ENCODE measurements at places on chromosomes 4 and X.

GRCh38 chrX:149841929-149842328, 39.1 kb upstream of the MAGEA8 start:
- no peak for DNase-seq

DNA sequence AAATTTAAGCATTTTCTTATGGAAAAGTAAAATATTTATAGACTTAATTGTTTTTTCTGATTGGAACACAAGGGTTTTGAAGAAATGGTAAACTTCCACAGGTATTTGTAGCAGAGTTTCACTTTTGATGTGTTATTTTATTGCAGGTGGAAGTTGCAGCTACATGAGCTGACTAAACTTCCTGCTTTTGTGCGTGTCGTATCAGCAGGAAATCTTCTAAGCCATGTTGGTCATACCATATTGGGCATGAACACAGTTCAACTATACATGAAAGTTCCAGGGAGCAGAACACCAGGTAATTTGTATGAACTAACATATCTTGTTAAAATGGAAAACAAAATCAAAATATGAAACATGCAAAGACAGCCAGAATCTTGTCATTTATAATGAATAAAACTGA, 117.4 kb downstream of the DIPK2B start:
- no peak for DNase-seq

GRCh38 chr4:107824350-107825071, at the start of gene SGMS2:
SGMS2 (plus strand) TSS chr4:107824932; CDS start chr4:107895554, 70,622 bp downstream.
- no peak for DNase-seq

- no peak for DNase-seq
Measured at GRCh38 chrX:39645178-39645895, 452.4 kb downstream of the BCOR start.

DNA sequence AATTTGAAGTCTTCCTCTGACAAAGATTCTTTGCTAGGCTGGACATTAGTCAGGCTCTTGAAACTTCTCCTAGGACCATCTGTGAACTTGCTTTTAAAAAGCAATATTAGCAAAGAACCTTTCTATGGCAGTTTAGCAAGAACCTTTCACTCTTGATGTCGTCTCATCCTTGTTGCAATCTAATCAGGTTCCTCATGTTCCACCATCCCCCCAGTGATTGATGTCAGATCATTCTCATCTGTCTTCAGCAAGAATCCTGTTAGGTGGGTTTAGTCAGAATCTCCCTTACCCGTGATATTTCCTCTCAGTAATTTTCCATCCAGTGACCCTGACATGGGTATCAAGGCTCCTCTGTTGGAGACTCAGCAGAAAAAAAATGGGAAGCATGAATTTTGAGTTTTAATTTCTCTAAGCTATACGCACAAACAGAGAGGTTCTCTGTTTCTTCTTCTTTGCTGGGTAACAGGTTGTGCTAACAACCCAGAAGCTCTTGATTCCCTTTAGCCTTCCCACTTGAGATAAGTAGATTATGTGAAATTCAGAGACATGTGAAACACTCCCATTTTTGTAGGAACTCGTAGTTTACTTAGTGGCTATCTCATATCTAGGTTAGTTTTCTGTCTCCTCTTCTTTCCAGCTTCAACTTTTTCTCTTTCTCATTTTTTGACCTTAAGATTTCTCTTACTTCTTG, 507.4 kb downstream of the C4orf33 start:
- DNase-seq = peak; percentile 17

DNA sequence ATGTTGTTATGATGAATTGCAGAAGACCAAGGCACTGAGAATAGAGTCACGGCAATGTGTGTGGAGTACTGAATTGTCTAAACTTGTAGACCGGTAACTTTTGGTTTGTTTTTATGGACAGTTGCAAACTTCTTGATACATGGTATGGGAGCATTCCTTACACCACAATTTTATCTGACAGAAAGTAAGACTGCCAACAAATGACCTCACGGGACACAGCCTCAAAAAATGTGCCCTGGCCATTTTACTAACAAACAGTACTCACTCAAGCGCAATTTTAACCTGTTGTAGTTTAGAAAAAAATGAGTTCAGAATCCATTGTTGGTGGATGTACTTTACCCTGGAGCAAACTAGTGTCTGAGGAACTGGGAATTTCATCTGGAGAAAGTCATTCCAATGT, 321.2 kb downstream of the CAMK2D start:
- DNase-seq = no peak

GRCh38 chr4:38781854-38782261, 932 bp downstream of the TLR10 start:
- no peak for DNase-seq

DNA sequence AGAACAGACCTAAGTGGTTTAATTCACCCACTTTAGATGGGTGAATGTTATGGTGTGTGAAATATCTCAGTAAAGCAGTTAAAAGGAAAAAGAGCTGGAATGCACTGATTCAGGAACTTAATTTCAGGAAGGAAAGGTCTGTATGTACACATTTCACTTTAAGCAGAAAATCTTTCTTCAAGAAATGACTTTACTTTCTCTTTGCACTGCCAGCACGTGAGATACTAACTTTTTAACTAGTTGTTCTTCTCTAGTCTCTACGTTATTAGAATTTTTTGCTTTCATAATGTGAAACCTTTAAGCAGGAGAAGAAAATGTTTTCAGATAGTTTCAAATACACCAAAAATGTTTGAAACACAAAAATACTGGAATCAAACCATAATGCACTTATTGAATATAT, 18.8 kb downstream of the C4orf46 start:
- no peak for DNase-seq

- DNase-seq = no peak
Measured at GRCh38 chr4:78477276-78477675, 74.3 kb upstream of the ANXA3 start.

- DNase-seq = no peak
Measured at GRCh38 chrX:3379111-3379510, 32.7 kb upstream of the MXRA5 start.

DNA sequence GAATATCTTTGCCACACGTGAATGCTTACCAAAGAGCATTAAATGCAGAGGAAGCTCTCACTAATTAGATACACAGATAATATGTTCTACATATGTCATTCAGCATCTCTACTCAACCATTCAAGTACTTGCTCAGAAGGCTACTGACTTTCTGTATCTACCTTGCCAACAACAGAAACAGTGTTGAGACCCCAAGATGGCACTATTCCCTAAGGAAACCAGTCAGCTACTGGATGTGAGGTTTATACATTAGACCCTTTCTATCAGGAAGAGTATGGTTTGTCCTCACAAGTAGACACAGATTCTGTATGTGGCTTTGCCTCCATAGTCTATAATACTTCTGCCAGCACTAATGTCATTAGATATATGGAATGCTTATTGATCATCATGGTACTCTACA, 443.9 kb upstream of the INTU start:
- DNase-seq = no peak

- DNase-seq = no peak
Measured at GRCh38 chrX:40420899-40421729, 159.7 kb upstream of the ATP6AP2 start.

DNA sequence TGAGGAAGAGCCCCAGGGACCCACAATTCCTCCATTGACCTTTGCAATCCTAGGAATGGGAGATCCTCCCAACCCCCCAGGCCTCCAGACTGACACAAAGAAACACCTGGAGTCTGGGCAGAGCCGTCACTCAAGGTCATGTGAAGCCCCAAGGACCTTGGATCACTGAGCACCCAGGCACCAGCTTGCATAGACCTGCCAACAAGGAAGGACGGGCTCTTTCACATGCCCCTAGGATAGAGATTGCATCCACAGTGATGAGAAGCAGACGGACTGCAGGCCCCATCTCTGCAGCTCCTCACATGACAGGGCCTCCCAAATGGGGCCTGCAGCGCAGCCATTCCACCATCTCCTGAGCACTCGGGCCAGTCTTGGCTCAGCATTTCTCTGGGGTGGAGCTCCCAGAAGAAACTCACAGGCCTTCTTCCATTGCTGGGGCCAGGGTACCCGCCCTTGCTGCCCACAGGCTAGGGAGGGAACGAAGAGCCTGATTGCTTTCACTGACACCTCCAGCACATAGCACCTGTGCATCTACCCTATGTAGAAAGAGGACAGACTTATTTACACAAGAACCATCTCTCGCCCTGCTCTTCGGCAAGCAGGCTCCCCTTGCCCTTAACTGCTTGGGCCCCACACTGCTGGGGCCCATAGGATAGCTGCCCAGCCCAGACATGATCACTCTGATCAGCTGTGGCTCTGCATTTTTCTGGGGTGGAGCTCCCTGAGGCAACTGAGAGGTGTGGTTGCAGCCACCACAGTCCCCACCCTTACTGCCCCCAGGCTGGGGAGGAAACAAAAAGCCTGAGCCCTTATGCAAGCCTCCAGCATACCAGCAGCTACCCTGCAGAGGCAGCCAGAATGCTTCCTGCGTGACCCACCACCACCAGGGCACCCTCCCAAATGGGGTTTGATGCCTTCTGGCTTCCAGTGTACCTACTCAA, 185.7 kb upstream of the ZCCHC13 start:
- no peak for DNase-seq

GRCh38 chr4:75702919-75703411, 21.4 kb upstream of the USO1 start:
- DNase-seq = no peak

DNA sequence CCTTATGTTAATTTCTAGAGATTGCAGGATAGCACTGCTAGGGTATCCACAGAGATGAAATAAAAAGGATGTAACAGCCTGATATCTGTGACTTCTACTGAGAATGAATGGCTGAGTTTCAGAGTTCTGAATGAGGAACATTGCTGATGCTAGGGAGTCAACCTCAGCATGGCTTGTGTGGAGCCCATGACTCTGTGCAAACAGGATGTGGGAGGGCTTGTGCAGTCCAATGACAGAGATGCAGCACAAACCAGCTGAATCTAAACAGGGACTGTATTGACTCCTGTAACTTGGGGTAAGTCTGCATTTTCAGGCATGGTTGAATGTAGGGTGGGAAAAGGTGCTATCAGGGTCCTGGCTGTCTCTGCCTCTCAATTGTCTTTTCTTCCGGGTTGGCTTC, 5.3 kb upstream of the RASL11B start:
- no peak for DNase-seq

GRCh38 chr4:140743194-140743931, 12.8 kb downstream of the TBC1D9 start:
- no peak for DNase-seq

- no peak for DNase-seq
Measured at GRCh38 chr4:120881351-120881750, 41.2 kb downstream of the PRDM5 start.

DNA sequence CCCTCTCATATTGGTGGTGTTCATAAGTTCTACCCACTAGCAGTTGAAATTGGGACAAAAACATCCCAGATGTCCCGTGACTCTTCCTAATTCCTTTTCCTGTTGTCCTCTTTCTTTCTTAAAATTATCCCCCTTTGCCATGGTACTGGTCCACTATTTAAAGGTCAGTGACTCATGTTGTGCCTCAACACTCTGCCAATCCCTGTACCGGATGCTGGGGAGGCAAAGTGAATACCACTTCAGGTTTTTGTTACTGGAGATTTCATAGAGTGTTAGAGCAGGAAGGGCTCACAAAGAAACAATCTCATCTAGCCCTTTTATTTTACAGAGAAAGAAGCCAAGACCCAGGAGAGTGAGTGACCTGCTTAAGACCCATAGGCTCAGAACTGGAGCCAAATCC, 24.6 kb downstream of the SEPTIN11 start:
- no peak for DNase-seq

- DNase-seq = no peak
Measured at GRCh38 chr4:175536852-175537453, 275.1 kb downstream of the GPM6A start.

GRCh38 chr4:94642561-94642866, 115.2 kb upstream of the BMPR1B start:
- DNase-seq = peak; percentile 68

DNA sequence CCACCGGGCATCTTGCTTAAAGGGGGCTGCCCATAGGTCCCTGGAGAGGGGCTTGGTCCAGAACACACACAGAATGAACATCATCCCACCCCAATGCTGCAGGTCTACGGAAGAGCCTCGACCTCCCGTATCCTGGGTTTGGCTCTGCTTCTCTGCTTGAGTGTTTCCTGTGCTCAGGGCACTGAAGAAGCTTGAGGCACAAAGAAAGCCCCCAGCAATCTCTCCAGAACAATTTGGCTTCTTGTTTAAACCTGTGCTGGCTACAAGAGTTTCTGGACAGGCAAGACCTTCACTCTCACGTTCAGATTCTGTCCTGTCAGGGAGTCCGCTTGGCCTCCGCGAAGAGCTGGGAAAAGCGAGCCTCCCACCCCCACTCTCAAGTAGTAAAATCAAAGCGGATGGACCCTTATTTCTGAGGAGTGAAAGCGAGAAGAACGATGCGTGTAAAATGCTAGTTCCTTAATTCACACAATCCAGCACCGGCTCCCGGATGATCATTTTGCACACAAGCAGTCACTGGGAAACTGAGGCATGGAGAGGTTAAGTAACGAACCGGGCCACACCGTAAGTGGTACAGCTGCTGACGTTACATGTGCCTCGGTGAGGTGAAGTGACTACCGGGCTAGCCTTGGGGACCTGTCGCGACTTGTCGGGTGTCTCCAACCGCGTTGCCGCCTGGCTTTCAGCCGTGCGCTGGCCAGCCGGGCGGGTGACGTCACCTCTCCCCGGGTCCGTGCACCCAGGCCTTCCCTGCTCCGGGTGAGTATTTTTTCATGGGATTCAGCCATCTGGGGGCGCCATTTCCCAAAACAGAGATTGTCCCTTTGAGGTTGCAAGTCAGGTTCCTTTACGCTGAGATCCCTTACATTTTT, 3.1 kb upstream of the SFRP2 start:
- no peak for DNase-seq

DNA sequence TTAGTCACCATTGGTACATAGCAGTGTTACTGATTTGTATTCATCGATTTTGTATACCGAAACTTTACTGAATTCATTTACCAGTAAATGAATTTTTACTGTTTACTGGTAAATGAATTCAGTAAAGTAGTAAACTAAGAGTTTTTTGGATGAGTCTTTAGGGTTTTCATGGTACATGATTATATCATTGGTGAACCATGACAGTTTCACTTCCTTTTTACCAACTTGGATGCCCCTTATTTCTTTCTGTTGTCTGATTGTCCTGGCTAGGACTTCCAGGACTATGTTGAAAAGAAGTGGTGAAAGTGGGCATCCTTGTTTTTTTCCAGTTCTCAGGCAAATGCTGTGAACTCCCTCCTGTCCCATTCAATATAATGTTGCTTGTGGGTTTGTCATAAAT, 494.9 kb downstream of the GALNTL6 start:
- DNase-seq = no peak

Measured in NCI-H524 treated with DMSO at 0.1 percent for 48 hours (cell line).